Mesothelial cell of epicardium (in vitro differentiated cells): ENCODE measurements at places on chromosomes 3 and 15.

DNA sequence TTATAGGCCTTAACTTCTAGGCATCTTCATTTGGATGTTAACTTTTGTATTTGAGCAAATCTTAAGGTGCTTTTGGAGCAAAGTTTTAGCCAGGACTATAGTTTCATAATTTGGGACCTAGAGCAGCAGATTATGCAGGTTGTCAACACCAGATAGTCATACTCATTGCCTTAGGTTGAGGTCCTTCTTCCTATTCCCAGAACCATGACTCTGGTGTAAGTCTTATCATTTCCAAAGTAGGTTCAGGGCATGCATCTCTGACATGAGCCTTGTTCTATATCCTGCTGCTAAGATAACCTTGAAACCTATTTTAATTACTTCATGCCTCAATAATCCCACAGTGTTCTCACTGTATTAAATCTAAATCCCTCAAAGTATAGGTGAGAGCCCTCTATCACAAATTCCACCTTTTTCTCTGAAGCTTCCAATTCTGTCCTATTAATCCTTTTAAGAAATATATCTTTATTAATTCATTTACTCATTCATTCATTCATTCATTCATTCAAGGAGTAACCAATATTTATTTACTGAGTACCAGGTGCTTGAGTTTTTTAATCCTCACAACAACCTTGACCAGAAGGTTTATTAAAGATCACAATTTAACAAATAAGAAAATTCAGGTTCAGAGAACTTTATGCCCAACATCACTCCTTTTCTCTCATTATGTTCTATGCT, 2.7 kb upstream of the FNDC3B start:
- no peak for DNase-seq

DNA sequence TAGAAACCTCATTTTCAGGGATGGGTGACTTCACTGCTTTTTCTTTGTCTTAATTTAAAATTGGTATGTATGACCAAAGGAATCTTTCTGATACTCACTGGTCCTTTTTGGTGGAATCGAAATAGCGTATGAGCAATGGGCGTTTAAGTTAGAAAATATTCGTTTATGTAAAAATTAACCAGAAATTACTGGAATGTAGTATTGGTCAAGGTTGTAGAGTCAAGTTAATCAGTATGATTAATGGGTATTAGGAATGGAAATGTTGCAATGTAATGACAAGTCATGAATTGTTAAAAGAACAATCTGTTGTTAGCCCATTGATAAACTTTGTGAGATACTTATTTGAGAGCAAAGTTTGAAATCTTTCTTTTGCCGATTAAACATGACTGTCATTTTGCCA, 36.9 kb downstream of the AKAP13 start:
- DNase-seq = no peak

- DNase-seq = no peak
These were observed 261.6 kb upstream of the THRB start for GRCh38 chr3:24756101-24756888.

DNA sequence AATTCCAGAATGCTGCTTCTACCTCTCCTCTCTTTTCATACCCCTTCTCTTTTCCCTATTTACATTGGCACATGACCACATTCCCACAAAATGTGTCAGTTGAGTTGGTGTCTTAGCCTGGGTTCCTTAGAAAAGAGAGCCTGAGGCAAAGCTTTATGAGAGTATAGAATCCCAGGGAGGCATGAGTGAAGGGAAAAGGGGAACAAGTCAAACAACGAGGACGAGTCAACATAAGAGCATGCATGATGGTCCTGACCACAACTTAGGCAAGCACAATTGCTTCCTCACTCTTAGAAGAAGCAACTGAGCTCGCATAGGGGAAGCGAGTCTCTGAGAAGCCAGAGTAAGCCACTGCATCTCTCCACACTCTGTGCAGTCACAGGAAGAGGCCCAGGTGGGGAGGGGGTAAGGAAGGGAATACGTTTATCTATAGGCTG, 15.4 kb upstream of the ZNF774 start:
- no peak for DNase-seq

- DNase-seq = no peak
These were observed 49.6 kb upstream of the POLG start for GRCh38 chr15:89384176-89384604.

DNA sequence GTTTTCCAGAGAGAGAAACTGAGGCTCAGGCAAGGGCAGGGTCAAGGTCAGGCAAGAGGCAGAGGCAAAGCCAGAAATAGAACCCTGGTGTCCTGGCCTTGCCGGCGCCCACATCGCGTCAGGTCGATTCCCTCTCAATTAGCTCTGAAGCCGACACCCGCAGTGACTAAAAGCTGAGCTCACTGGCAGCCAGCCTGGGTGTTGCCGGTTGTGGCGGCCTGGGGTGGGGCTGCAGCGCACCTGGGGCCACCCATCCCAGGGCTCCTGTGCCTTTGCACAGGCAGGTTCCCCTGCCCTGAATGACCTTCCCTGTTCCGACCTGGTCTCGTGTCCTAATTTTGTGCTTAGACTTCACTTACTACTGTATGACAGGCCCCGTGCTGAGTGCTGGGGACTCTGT, 6.2 kb downstream of the SEMA3F start:
- no peak for DNase-seq

DNA sequence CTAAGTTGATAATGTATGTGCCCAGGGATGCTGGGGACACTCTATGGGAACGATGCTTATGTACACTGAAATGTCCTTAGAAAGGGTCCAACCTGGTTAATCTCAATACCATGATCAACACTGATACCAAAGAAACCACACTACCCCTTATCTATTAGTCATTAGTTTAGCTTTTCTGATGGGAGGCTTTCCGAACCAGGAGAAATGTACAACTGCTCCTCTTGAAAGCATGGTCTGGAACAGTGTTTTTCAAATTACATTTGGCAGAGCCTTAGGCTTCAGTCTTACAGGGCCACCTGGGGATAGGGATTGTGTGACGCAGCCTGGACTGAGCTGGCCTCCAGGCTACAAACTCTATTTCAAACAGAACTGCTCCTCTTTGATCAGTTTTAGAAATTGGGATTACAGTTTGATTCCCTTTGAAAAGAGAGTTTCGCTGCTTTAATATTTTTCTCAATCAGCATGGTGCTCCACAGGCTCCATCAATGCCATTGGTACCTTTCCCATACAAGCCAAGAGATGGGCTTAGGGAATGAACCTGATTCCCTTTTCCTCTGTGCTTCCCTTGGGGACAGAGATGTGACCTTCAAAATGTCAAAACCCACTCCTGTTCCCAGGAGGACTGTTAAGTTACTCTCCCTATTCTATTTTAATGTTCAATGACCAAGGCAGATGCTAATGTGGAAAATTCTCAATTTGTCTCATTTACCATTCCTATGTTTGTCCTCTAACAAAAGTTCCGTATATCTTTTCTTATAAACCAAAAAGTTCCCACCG, 296.0 kb upstream of the ADAMTS9 start:
- no peak for DNase-seq

DNA sequence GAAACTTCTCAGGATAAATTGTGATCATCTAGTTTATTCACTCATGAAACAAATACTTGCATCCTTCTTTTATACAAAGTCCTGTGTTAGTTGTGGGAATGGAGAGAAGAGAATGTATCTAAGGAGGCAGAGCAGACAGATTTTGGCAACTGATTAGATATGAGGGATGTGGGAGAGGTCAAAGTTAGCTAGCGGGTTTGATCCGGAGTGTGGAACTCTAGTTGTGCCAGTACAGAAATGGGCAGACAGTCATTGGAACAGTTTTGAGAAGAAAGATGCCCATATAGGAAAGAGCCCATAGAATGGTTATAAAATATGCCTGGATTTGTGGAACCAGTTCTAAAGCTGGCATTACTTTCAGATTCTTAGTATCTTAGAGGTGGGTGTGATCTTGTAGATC, 141.1 kb downstream of the FNDC3B start:
- DNase-seq = no peak
